Pulmonary artery endothelial cell (primary cell): ENCODE measurements at places on chromosomes 1 and 21. TPM values are rescaled to one million over a fixed set of nuclear protein-coding genes. Genes with fewer than 3 reads are reported as not detected.

GRCh38 chr1:26949266-26949925 lies 10.9 kb downstream of the KDF1 start:
- DNase-seq, result no peak

REN gene
- not detected in 2 replicates for total RNA-seq

CGN gene
- total RNA-seq, result 0.71 and 0.79 TPM in 2 replicates

GRCh38 chr1:222239130-222239529 lies 308.8 kb downstream of the HHIPL2 start:
- DNase-seq, result no peak

DNA sequence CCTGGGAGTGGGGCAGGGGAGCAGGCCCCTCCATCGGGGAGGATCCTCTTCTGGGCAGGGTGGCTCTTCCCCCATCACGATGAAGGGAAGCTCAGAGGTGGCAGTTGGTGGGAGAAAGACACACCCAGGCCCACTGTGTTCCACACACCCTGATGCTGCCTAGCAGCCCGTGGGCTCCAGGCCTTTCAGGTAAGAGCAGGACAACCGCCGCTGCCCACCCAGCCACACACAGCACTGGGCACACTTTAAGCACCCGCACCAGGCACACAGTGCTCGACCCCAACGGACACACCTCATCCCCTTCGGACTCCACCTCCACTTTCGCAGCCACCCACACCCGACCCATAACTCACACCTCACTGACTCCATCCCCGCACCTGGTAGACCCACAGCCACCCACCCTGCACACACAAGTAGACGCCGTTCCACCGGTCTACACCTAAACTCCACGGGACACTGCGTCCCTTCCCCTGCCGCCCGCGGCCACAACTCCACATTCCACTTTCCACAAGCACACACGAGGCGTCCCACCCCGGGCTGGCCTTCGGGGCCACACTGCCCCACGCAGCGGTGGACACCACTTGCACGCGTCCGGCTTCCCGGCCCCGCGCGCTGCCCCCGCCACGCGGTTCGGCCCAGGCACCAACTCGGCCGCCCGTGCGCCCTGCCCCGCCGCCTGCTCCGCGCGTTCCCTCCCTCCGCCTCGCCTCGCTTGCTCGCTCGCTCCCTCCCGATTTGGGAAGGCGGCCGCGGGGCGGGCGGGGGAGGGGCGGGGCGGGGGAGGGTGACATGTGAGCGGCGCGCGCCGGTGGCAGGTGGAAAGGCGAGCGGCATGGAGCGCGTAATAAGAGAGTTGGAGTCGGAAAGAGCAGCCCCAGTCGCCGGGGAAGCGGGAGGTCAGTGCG lies at the start of gene KCNQ4:
KCNQ4 (plus strand) TSS at position 787 of the 905 bp plus-strand sequence. CDS start 307 bp downstream, outside the sequence.
- DNase-seq, result no peak
